Breast epithelium (tissue), 4 donors: ENCODE measurements at places on chromosomes 4 and X. TPM values are rescaled to one million over a fixed set of nuclear protein-coding genes. Genes with fewer than 3 reads are reported as not detected.

CTAG1A gene
- total RNA-seq, result 2.3 TPM

BEX1 gene
- total RNA-seq, result 2.0 TPM

DNA sequence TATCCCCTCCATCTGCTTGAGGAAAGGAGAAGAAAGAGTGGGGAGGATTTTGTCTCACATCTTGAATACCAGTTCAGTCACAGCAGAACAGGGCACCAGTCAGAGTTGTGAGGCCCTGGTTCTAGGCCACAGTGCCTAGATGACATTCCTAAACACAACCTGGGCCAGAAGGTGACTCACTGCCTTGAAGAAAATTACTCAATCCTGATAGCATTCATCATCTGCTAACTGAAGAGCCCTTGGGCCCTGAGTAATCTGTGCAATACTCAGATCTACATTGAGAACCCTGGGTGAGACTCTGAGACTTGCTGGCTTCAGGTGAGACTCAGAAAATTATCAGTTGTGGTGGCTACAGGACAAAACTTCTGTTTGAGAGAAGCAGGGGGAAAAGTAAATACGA is 20.5 kb upstream of the PRR32 start:
- DNase-seq, result no peak

DNA sequence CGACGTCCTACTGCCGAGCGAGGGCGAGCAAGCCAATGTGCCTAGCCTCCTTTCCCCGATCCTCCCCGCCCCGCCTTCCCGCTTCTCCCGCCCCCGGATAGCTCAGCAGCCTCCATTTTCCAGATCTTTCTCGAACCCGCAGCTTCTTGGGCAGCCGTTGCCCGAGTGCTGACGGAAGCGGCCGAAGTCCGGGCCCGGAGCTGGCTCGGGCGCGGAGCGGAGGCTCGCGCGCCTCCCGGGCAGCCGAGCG is 172 bp upstream of the HSPA4L start:
- DNase-seq, result no peak

DNA sequence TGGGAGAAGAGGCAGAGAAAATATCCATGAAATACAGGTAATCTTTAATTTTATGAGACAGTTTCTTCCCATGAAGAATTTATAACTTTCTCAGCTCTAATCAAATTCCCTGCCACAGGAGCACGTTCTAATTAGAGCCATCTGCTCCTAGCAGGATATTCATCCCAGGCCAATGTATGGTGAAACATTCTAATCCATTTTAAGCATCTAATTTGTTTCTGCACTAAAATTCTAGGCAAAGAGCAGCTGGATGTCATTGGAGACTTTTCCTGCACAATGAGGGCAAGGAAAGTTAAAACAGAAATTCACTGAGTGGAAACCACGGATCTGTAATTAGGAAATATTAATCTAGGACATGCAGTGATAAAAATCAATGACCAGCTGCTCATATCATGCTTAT is 107.7 kb upstream of the ZFP42 start:
- DNase-seq, result no peak

GRCh38 chrX:50514811-50515210 is 44.2 kb upstream of the DGKK start:
- no peak for DNase-seq
